Neural progenitor cell (in vitro differentiated cells): ENCODE measurements at places on chromosomes 5 and 9.

- DNase-seq = peak; percentile 5
Observed at GRCh38 chr5:125894383-125894782, 528.8 kb upstream of the GRAMD2B start.

GRCh38 chr5:143453720-143454119 lies 50.2 kb upstream of the NR3C1 start:
- no peak for DNase-seq

DNA sequence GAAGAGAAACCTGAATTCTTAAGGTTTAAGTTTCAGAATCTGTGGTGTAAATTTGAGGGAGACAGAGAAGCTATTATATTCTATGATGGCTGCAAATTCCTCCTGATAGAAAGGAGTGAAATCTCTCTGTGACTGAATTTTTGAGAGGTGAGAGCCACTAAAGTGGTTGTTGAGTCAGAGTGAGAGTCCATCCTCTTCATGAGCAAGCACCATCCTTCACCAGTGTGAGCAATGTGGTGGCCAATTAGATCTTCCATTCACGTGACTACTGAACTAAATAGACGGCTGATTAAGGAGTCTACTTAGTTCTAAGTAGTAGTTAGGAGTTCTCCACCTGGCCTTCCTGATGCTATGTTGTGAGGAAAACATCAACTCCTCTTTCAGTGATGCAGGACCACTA lies 147.8 kb upstream of the CCNH start:
- DNase-seq = no peak

DNA sequence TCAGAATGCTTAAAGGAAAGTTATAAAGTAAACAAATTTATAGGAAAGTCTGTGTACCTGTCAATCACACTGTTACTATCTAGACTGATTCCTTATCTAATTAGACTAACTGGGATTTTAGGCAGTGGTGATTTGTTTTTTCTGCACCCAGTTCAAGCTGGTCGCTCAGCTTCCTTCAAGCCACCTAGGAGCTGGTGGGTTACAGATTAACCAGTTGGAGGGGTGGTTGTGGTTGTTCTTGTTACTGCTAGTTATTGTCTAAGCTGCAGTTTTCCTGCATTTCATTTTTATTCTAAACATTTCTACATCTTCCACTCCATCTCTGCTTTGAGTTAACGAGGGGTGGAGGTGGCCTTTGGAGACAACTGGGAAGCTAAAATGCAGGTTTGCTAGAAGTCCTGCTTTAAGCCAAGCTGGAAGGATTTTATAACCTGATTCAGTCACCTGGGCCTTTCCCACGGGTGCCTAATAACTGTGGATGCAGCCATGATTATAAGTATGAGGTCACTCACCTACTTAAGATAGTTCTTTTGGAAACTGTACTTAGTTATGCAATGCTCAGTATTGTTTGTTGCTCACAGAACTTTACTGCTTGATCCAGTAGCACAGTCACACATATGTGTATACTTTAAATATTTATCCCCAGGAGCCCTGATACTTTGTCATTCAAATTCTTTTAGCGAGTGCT lies 303.9 kb upstream of the DAP start:
- no peak for DNase-seq

DNA sequence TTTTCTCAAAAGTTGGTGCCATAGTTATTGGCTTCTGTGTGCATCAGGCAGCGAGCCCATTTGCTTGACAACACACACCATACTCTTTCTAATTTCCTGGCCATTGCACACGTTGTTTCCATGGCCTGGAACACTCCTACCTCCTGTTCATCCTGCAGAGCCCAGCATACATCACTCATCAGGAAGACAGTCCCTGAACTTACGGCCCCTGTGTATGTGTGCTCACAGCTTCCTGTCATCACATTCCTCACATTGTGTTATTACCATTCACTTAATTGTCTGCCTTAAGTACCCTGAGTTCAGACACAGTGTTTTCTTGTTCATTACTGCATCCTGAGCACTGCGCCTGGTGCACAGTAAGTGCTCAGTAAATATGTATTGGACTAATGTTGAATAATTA lies 355.9 kb downstream of the PRELID2 start:
- DNase-seq = no peak

- no peak for DNase-seq
Observed at GRCh38 chr5:134133995-134134541, 19.6 kb downstream of the TCF7 start.

- peak; percentile 84 for DNase-seq
Observed at GRCh38 chr5:41856644-41857491, 13.4 kb downstream of the OXCT1 start.

DNA sequence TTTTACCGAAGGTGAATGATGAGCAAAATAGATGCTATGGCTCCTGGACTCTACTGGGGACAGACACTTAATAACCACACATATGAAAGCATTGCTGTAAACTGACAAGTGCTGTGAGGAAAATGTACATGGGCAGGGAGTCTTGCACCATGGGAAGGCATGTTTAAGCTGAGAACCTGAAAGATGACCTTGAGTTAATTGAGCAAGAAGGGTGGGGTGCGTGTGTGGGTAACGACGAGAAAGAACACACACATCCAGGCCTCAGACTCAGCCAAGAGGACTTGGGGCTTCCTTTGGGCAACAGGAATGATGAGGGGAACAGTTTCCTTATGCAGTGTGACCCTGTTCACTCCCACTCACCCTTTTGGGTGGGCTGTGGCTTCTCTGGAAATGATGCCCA lies 73.1 kb downstream of the HSPA4 start:
- DNase-seq = no peak

- no peak for DNase-seq
Observed at GRCh38 chr5:96176022-96176421, 214.4 kb upstream of the ELL2 start.

GRCh38 chr5:75828029-75828428 lies 110.8 kb upstream of the POC5 start:
- no peak for DNase-seq

DNA sequence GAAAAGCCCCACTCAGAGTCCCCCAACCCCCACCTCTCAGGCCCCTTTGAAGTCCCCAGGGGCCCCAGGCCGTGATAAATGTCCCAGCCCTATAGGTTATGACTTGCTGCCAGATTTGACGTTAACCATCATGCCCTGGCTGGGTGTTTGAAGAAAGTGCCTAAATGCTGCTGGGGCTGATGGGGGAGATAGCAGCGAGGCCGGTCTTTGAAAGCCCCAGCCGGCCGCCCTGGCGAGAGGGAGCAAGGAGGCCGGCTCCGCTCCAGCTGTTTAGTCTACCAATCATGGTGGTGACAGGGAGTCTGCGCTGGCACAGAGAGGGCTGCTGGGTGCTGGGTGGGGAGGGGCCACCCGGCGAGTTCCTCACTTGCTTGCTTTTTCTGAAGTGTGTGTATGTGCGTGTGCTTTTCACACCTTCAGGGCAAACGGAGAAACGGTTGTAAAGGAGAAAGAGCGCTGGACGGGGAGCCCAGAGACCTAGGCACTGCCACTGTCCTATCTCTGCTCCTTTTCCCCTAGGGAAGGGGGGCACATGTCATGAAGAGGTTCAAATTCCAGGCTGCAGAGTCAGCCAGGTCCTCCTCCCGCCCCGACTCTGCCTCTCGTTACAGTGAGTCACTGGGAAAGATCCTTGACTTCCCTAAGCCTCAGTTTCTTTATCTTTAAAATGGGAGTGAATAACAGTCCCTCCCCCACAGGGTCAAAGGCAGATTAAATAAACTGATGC lies 126.1 kb upstream of the HAND1 start:
- DNase-seq = peak; percentile 40

DNA sequence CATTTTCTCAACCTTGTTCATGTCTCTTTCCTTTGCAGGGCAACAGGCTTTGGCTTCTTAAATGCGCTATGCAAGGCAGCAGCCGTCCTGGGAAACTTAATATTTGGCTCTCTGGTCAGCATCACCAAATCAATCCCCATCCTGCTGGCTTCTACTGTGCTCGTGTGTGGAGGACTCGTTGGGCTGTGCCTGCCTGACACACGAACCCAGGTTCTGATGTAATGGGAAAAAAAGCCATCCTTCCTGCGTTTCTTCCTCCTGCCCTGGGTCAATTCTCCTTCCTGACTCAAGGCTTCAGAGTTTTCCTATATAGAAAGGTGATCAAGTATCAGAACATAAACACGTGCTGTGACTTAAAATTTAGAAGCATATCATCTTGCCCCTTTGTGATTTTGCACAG lies 77.8 kb upstream of the IQGAP2 start:
- DNase-seq = no peak

DNA sequence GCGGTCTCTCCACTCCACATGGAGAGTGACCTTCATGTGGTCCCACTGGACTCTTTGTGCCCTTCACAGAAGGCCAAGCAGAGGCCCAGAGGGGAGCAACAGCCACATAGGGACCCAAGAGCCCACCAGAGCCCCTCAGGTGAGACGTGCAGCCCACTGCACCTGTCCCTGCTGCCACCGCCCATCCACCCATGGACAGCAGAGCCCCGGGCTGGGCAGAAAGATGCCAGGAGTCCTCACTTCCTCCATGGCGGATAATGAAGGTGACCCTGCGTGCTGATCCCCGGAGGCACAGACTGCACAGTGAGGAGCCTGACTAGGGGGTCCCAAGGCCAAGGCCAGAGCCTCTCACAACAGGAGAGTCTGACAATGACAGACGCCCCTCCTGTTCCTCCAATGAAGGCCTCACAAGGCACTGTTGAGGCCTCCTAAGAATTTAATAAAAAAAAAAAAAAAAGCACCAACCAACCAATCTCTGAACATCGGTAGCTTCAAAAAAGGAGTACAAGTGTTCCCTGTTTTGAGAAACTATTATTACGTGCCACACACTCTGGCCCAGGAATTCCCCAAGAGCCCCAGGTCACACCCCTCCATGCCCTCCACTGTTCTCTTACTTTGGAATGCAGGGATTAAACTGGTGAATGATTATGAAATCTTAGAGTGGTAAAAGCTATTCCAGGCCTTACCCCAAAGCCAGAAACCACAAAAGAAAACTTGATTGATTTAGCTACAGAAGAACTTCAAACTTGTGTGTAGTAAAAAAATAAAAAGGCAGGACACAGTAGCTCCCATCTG lies 2.8 kb upstream of the PPP1R26 start:
- DNase-seq = no peak

DNA sequence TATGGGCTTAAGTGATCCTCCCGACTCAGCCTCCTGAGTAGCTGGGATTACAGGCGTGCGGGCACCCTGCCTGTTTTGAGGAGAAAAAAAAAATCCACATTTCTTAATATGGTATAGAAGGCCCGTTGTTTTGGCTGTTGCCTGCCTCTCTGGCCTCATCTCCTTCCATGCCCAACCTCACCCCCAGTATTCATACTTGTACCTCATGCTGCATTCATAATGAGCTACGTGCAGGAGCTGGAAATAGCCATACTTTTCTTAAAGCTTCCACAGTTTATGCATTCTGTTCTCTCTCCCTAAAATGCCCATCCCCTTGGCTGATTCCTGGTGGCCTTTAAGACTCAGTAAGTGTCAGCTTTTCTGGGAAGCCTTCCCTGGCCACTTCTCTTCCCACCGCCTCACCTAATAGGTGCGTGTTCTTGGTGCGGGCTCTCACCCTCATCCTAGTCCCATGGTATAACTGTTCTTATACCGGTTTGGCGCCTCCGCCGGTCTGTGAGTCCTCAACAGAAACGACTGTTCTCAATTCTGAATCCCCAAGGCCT lies 2.1 kb upstream of the TPM2 start:
- DNase-seq = peak; percentile 34

DNA sequence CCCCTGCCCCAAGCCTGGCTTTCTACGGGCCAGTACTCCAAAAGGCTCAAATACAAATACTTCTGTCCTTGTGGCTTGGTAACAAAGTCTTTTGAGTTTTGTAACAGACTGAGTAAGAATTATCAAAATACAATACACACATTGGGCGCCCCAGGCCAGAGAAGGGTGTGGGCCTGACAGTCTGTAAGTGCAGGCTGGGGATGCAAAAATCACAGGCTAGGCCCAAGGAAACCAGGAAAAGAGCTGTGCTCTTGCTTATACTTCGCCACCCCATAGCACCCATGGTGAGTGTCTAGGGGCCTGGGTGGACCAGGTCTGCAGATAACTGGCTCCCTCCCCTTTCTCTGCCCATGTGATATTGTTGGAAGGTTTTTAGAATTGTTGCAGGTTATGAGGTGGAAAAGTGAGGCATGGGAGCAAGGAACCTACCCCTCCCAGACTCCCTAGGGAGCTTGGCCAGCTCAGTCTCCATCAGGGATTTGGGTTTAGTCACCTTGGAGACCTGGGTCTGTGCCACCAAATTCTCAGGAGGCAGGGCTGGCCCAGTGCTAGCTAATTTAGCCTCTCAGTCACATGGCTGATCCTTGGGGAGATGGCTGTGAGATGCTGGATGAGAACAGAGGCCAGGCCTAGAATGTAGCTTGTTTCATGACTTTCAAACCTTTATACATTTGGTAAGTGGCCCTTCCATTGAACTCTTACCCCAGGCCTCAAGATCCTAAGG lies 72.9 kb downstream of the TARS1 start:
- no peak for DNase-seq

DNA sequence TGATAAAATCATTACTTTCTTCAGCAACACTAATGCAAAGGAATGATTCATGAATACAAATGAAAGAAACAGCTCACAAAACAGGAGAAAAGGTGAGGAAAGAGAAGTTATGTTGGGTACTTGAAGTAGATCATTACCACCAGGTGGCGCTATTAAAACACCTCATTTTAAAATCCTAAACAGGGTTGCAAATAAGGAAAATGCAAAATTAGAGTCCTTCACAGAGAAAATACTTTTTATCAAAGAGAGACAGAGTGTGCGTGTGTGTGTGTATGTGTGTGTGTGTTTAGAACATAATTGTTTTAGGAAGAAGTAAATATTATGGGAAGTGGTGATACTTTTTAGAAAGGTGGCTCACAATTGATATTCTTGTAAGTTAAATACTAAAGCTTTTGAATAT lies 49.5 kb upstream of the CD180 start:
- DNase-seq = peak; percentile 79

GRCh38 chr5:142834504-142834903 lies 64.3 kb downstream of the ARHGAP26 start:
- no peak for DNase-seq

DNA sequence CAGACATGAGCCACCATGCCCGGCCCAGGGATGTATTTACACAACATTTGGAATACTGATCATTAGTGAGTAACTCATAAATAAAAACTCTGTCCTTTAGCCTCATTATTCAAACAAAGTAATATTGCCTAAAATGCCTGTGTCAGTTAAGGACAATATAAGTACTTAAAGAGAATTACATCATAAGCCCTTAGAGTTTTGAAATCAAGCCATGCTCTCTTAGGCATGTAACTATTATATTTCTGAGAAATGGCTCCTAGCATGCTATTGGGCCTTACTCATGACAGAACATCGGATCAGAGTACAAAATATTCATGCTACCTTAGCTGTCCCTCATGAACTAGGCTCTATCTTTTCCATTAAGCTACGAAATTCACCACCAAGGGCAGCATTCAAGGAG lies 309.3 kb downstream of the CHSY3 start:
- DNase-seq = no peak

GRCh38 chr5:173736374-173736773 lies 119.9 kb upstream of the BOD1 start:
- DNase-seq = no peak

GRCh38 chr9:74951725-74952151 lies 974 bp downstream of the C9orf40 start:
- DNase-seq = peak; percentile 58

DNA sequence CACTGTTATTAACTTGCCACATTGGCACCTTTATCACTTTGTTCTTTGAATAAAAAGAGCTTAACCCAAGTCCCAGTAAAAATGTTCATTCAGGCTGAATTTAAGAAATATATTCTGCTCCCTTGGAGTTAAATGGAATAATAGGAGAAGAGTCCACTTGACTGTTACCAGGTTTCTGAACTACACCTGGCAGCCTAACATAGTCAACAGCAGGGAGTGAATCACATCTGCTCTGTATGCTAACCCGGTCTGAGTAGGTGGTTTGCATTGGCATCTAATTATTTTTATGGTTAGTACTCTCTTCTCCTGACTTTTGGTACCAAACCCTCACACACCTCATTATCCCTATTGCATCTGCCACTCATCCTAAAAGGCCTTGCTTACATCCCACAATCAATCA lies 86.7 kb downstream of the STK32A start:
- no peak for DNase-seq
